Psoas muscle (tissue), 8 donors: ENCODE measurements at places on chromosomes 12 and 14. TPM values are rescaled to one million over a fixed set of nuclear protein-coding genes. Genes with fewer than 3 reads are reported as not detected.

Gene BEGAIN
- total RNA-seq = 0.13 TPM

Gene PLEKHG3
- total RNA-seq = 5.3 TPM

Gene KRT2
- total RNA-seq = not detected

Gene GNS
- 44.7 TPM for total RNA-seq

Gene SCFD1
- total RNA-seq = 41.0 TPM

Gene KRT83
- not detected for total RNA-seq

Gene TMCC3
- 34.7 TPM for total RNA-seq

Gene LRP1-AS
- total RNA-seq = not detected

Gene CEP170B
- 6.3 TPM for total RNA-seq

Gene TSHR
- not detected for total RNA-seq

Gene PZP
- 0.20 TPM for total RNA-seq

Gene ARHGDIB
- total RNA-seq = 27.4 TPM

Gene KRT6C
- not detected for total RNA-seq

Gene VEZT
- total RNA-seq = 74.4 TPM

Gene MMP19
- 2.0 TPM for total RNA-seq

Gene TCL1B
- not detected for total RNA-seq

Gene RNASE1
- total RNA-seq = 97.8 TPM

Gene ADCK1
- 6.6 TPM for total RNA-seq

Gene TMEM229B
- 0.46 TPM for total RNA-seq

Gene KCTD10
- total RNA-seq = 18.4 TPM

Gene WNT1
- total RNA-seq = not detected

Gene TAS2R10
- not detected for total RNA-seq

Gene IAPP
- total RNA-seq = not detected

Gene ANHX
- total RNA-seq = not detected

Gene PTCSC3
- not detected for total RNA-seq

Gene C1S
- 49.0 TPM for total RNA-seq

Gene TAS2R20
- 0.25 TPM for total RNA-seq

Gene TMEM119
- total RNA-seq = 1.0 TPM

Gene AQP6
- not detected for total RNA-seq

Gene OAS3
- 1.5 TPM for total RNA-seq

Gene CLEC6A
- total RNA-seq = not detected

Gene TESPA1
- 0.61 TPM for total RNA-seq

Gene DRAM1
- 6.8 TPM for total RNA-seq

Gene GPX2
- total RNA-seq = not detected

Gene SIX1
- total RNA-seq = 58.0 TPM

Gene WIF1
- total RNA-seq = not detected

Gene RERGL
- 0.39 TPM for total RNA-seq

Gene PTPRB
- 32.1 TPM for total RNA-seq

Gene DYRK2
- 11.0 TPM for total RNA-seq

Gene CGRRF1
- total RNA-seq = 20.9 TPM

Gene ABHD12B
- total RNA-seq = not detected

Gene RDH12
- not detected for total RNA-seq

Gene IQSEC3
- total RNA-seq = 0.97 TPM

Gene GPR65
- total RNA-seq = 0.32 TPM

Gene PRH2
- not detected for total RNA-seq

Gene GAS2L3
- 0.38 TPM for total RNA-seq

Gene SMCO2
- total RNA-seq = not detected

Gene DLK1
- total RNA-seq = 12.1 TPM
